ENCODE measurements at places on chromosomes 6 and 20.

DNA sequence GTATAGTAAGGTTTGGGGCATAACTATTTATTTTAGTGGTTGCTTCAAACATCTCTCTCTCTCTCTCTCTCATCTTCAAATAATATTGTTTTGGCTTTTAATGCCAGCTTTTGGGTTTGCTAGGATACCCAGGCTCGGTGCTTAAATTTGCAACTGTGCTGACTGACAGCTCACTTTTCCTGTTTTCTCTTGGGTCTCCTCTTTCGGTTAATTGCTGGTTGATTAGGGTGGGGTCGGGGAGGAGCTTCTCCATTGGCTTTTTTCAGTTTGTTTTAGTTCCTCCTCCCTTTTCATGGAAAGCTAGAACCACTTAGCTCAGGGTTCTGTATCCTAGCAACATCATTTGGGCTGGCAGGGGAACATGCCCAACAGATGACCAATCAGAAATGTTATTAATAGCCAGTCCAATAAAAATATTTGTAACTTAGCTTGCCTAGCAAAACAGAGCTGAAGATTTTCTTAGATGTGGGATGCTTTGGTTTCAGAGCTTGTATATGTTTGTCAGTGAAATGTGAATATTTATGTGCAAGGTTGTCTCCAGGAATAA is 11.3 kb downstream of the TFAP2B start:
- DNase-seq = no peak

- no peak for DNase-seq
Measured at GRCh38 chr20:48609491-48609978, 218.3 kb downstream of the PREX1 start.

- DNase-seq = no peak
Measured at GRCh38 chr20:10963717-10964266, 290.0 kb upstream of the JAG1 start.

DNA sequence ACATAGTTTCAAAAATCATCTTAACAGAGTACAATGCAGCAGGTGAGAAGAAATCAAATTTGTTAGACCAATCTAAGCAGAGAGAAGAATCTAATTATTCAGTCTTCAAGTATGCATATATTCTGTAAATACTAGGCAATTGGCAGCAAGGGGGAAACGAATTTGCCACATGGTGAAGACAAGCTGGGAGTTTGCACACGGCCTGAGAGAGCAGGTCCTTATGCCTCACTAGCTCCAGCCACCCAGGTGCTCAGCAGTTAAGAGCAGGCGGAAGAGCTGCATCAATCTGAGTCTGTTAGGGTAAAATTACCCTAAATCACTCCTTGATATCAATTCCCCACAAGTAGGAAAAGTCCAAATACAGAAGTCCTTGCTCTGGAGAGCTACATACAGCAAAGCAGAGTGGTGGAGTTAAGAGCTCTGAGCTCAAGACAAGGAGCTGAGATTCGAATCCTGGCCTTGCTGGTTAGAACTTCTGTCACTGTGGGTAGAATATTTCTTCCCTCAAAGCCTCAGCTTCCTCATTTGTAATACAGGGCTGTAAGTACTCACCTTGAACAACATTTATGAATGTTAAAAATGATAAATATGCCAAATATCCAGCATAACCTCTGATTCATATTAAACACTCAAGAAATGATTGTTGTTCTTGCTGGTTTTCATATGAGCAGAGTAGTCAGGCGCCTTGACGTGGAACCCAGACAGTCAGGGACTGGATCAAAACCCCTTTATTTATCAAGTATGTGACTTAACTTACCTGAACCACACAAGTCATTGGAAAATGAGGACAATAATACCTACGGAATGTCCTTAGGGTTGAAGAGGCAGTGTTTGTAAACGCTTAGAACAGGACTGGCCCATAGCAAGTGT is 444.2 kb downstream of the CDH26 start:
- no peak for DNase-seq

- DNase-seq = no peak
Measured at GRCh38 chr6:4905826-4906225, 98.0 kb downstream of the RPP40 start.

GRCh38 chr6:15993716-15994228 is 135.1 kb upstream of the MYLIP start:
- DNase-seq = no peak

DNA sequence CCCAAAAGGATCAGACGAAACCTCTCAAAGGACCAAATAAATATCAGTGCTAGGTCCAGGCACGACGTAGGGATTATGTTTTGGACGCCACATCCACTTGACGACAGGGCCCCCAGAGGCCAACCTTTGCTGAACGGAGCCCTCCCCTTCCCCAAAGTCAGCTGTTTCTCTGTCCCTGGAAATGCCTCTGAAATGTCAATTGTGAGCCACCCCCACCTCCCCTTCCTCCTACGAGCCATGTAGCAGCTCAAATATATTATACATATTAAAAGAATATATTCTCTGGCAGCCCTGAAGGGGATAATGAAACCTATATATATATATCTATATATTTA is 39.6 kb upstream of the BLCAP start:
- DNase-seq = no peak

- no peak for DNase-seq
Measured at GRCh38 chr20:39716796-39717341, 754.7 kb downstream of the DHX35 start.

DNA sequence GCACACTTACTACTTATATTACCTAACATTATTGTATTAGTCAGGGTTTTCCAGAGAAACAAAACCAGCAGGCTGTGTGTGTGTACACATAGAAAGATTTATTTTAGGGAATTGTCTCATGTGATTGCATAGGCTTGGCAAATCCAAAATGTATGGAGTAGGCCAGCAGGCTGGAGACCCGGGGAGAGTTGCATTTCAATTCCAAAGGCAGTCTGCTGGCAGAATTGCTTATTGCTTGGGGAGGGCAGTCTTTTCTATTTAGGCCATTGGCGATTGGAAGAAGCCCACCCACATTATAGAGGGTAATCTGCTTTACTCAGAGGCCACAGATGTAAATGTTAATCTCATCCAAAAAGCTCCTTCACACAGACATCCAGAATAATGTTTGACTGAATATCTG is 157.0 kb downstream of the ADGRG6 start:
- DNase-seq = no peak

DNA sequence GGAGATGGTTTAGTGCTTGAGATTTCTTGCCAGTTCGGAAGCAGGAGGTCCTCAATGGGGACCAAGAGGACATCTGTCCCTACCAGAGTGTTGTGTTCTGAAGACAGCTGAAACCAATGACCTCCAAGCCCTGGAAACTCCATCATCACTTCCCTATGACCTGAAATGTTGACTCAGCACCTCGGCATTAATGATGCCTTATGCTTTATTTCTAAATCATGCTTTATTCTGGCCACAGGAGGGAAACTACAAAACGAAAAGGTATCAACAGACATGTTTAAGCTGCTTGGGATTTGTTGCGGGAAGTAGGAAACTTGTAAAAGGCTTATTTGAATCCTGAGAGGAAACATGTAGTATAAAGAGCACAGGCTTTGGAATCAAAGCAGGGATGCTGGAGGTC is 389.1 kb upstream of the CHD6 start:
- no peak for DNase-seq

GRCh38 chr6:155253337-155253736 is 10.5 kb upstream of the CLDN20 start:
- no peak for DNase-seq

DNA sequence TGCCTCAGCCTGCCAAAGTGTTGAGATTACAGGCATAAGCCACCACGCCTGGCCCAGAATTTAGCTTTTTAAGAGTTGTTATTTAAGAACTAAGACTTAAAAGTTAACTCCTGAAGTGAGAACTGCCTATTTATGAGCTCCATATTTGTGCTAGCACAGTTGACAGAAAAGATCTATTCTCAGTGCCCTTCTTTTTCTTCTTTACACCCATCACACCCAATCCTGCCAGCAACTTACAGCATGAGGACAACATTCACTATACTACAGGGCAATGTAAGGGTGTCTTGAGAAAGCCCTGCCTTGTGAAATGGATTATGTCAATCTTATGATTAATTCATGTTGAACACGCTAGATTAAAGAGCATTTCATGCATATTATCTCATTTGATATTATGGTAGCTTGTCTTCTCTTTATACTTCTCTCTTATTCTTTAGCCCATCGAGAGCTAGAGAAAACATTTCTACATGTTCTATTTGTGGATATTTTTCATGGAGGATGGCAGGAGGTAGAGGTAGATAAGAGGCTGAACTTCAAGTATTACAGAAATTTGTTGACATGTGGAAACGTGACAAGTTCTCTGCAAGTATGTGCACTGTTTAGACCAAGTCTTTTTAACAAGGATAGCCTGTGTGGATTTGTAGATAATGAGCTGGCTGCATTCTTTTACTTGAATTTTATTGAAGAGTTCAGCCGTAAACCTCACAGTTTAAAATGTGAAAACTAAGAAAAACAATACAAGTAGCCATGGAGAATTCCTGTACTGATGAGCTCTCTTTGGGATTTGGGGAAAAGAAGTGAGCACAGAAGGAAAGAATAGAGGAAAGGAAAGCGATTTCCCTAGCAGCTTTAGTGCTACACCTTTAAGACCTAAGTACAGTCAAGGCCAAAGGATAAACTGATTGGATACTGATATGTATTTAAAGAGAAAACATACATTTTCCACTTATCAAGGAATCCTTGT is 212.2 kb downstream of the ARHGAP18 start:
- no peak for DNase-seq

DNA sequence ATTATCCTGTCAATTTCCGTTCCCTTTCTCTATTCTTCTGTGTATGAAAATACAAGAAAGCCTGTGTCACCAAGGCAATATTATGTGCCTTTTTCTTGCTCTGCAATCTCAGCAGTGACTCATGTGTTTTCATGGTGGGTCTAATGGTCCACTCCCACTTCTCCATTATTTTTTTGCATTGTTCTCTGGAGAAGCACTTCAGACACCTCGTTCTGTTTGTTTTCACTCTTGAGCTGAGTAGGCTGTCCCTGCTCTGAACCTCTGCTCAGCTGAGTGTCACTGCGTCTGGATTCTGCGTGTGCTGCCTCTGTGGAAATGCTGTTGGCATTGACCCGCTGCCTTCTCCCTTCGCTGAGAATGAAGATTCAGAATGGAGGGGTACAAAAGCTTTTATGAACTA is 230.6 kb downstream of the TMEM242 start:
- no peak for DNase-seq

- DNase-seq = no peak
Measured at GRCh38 chr20:41133709-41134361, 3.5 kb upstream of the PLCG1 start.

GRCh38 chr6:151553416-151554165 is 59.8 kb downstream of the CCDC170 start:
- no peak for DNase-seq

DNA sequence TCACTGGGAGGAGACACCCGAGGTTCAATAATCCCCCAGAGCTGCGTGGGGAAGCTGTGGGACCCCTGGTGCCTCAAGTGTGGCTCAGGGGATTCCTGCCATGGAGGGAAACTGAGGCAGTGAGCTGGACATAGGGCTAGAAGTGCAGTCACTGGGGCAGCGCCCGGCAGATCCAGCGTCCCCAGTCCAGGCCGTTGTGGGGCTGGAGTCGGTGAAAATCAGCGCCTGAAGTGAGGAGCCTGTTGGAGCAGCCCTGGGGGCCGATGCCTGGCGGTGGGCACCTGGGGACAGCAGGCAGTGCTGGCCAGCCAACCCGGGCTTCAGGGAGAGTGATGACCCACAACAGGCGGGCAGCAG is 2.2 kb upstream of the COL9A3 start:
- DNase-seq = no peak

GRCh38 chr20:9442858-9443257 is 71.5 kb upstream of the LAMP5 start:
- no peak for DNase-seq

DNA sequence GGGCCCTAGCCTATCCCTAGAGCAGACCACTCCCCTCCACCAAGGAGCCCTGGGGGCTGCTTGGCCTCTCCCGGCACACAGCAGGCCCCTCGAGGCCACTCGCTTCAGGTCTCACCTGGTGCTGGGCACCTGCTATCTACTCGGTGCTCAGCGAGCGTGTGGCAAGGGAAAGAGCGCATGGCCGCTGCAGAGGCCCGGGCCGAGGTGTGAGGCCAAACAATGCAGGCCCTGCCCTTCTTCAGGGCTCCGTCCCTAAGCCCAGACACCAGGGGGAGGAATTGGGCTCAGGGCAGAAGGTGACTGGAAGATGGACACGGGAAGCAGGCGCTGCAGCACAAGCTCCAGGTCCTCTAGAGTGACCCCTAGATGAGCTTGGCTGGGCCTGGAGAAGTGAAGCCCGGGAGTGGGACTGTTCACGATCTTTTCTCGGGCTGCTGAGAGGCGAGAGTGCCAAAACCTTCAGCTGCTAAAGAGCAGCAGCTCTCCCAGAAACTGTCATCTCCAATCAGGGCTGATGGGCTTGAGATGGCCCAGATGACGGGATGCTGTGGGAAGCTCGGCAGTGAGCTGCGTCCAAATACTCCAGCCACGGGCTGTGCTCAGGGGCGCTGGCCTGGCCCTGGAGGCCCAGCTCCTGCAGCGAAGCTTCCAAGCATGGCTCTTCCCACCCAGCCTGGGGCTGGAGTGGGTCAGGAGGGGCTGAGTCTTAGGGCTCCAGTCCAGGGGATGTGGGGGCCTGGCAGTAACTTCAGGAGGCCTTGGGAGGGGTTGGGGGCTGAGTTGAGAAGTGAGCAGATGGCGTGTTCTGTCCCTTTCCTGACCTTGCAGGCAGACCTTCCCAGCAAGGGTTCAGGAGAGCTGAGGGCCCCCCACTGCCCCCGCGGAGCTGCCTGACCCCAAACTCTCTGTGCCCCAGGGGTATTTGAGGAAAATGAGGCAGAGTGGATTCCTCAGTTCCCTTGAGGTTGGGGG is 43.7 kb downstream of the APCDD1L start:
- no peak for DNase-seq

DNA sequence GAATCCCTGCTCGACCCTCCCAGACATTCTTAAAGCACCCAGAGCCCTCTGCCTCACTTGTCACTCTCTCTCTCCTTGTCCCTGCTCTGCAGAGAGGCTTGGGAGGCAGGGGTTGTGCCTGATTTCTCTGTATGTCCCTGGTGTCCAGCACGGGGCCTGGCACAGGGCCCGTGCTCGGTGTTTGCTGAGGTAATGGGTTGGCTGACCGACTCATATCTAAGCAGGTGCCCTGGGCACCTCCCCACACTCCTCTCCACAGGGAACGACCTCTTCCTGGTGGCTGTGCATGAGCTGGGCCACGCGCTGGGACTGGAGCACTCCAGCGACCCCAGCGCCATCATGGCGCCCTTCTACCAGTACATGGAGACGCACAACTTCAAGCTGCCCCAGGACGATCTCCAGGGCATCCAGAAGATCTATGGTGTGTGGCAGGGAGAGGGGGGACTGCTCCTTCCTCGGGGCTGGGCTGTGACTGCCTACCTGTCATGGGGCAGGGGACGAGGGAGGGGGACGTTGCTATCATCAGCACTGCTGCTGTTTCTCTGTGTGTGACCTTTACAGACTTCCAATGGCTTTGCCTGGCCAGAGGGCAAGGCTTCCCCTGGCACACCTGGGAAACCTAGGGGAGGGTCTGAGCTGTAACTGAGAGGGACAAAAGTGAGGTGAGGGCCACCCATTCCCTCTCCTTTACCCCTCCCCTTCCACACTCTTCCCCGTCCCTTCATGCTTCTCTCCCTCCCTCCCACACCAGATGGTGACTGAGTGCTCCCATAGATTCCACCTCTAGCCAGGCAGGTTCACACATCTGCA is 14.2 kb downstream of the MMP24OS start:
- DNase-seq = no peak

- no peak for DNase-seq
Measured at GRCh38 chr20:44021900-44022299, 107.2 kb downstream of the TOX2 start.

- no peak for DNase-seq
Measured at GRCh38 chr6:39152262-39152661, 37.3 kb upstream of the SAYSD1 start.

Measured in D341Med (cell line).